ENCODE measurements at places on chromosomes 4 and X. TPM values are rescaled to one million over a fixed set of nuclear protein-coding genes. Genes with fewer than 3 reads are reported as not detected.

GRCh38 chr4:110139111-110139510 lies 59.3 kb downstream of the ELOVL6 start:
- no peak for DNase-seq

DNA sequence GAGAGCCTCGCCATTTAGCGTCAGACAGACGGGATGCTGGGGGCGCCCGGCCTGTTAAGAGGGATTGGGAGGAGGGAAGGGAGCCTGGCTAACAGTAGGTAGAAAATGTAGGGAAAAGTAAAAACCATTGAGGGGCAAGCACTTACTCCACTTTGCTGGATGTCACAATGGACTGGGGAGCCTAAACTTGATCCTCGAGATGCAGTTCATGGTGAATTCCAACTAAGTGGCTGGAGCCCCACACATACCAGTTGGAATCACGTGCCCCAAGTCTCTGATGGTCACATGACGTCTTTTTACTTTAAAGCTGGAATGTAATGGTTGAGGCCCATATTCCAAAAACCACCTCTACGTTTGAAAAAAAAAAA lies 1.5 kb downstream of the PLS3 start:
- DNase-seq: no peak

Gene ARAP2
- 5.0 TPM for polyA plus RNA-seq

GRCh38 chr4:144721994-144722393 lies 76.0 kb downstream of the HHIP start:
- DNase-seq: no peak

DNA sequence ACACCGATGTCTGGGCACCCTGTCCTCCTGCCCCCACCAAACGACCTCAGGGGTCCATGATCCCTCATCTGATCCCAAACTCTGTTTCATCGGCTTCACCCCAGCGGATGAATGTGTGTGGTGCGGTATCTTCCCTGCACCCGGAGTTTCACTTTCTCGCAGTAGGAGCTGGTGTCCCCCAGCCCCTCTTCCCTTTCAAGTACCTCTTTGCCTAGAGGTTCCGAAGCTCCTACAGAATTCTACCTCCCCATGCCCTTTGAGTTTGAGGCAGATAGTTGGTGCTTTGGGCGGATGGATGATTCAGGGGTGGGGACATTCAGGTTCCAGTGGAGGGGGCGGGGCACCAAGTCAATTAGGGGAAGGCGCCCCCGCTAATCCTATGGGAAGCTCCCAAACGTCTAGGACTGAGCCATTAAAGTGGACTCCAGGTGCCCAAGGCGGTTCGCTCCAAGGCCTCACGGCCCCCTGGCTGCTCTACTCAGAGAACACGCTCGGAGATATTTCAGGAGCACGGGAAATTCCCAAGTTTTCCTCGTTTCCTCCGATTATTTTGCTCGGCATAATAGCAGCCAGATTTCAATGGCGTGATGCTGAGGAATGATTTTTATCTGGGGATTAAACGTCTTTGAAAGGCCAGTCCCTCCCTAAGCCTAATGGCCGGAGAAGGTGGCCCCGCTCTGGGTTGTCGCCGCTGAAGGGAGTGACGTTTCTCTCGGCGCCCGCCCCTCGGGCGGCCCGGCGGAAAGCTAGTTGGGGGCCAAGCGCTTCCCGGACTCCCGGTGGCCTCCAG lies 1.3 kb downstream of the MSX1 start:
- no peak for DNase-seq

Gene ITGB1BP2
- 2.6 TPM for polyA plus RNA-seq

Gene SLC26A1
- polyA plus RNA-seq: 5.2 TPM

- DNase-seq: no peak
Measured at GRCh38 chrX:31506360-31506759, 434.5 kb upstream of the FTHL17 start.

Gene CHRNA9
- not detected for polyA plus RNA-seq

Gene ATP1B4
- 0.33 TPM for polyA plus RNA-seq

Gene CENPC
- polyA plus RNA-seq: 39.2 TPM

DNA sequence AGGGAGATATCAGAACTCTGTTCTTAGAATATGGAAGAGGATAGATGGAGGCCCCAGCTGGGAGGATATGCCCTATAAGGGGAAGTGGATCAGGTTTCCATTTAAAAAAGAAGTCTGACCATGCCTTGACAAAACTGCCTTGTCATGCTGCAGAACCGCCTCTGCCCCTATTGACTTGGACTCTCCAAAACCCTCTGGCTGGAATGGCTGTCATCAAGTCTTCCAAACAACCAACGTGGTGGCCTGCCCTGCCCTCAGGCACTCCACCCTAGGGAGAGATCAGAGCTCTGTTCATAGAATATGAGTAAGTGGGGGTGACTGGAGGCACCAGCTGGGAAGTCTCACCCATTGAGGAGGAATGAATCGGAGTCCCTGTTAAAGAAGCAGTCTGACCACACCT lies 114.9 kb downstream of the VSIG4 start:
- no peak for DNase-seq

Gene SOX3
- polyA plus RNA-seq: 0.15 TPM

DNA sequence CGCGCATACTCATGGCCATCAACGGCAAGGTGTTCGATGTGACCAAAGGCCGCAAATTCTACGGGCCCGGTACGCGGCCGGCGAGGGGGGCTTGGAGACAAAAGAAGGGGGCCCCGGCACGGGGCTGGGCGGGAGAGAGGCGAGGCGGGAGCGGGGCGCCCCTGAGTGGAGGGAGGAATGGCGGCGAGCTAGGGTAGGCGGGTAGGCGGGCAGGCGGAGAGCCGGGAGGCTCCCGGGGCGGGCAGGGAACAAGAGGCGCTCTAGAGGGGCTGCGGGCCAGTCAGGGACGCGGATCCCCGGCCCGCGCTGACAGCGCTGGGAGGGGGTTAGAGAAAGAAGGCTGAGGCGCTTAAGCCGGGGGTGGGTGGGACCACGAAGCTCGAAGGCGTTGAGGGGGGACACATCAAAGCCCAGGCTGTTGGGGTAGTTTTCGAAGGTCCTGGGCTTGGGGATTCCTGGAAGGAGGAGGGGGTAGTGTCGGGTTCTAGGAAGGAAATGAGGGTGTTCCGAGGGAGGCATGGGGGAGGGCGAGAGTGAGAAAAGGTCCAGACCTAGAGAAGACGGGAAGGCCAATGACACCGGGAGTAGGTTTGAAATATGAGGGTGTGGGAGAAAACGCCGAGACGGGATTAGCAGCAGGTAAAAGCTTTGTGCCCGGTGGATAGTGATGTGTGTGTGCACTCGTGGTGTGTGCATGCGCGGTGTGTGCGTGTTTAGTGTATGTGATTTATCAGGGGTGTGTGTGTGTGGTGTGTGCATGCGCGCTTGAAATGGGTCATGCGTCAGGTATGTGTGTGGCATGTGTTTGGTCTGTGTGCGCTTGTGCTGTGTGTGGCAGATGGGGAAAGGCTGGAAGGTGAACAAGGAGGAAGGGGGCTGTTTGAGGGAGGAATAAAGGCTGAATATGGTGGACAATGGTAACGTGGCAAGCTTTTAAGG lies 807 bp downstream of the PGRMC1 start:
- DNase-seq: peak; percentile 20

DNA sequence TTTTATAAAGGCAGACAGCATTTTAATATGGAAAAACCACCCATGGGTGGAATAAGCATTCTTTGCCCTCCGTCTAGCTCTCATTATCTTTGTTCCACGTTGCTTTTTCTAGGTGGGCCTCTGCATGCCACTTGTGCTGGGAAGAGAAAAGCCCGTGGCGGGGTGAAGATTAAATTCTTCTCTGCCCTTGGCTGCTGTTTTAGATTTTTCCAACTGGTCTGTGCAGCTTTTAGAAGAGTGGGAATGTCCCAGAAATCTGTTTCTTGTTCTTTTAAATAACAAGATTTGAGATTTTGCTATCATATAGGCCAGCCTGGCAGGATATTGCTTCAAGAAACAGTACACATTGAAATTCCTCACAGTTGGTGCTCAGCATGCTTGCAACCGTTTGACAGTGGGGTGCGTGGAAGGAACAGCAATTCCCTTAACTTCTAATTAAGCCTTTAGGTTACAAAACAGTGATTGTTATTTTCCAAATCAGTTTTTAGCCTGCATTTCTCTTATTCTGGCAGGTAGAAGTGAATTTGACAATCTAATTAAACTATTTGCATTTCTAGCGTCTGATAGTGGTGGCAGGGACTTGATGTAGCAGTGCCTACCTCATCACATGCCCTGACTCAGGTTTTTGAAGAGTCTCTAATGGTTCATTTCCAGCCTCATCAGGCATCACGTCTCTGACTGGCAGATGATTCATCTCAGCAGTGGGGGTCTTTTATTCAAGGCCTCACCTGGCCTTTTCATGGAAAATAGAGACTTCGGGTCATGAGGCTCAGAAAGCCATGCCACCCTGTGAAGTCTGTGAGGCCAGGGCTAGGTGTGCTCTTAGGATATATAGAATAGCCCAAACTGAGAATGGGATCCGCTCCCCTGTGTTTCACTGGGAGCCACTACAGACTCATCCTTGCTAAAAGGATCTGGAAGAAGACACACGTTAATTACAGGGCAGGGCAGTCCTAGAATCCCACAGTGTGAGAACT lies 50.8 kb downstream of the PPEF1 start:
- DNase-seq: no peak

GRCh38 chrX:109270580-109271484 lies 211.1 kb downstream of the GUCY2F start:
- no peak for DNase-seq

Gene LRIT3
- 0.64 TPM for polyA plus RNA-seq

Gene SYP
- 2.8 TPM for polyA plus RNA-seq

Gene F11
- 0.87 TPM for polyA plus RNA-seq

GRCh38 chr4:61149278-61149677 lies 50.8 kb upstream of the ADGRL3 start:
- DNase-seq: no peak

Gene SLC10A4
- 0.37 TPM for polyA plus RNA-seq

DNA sequence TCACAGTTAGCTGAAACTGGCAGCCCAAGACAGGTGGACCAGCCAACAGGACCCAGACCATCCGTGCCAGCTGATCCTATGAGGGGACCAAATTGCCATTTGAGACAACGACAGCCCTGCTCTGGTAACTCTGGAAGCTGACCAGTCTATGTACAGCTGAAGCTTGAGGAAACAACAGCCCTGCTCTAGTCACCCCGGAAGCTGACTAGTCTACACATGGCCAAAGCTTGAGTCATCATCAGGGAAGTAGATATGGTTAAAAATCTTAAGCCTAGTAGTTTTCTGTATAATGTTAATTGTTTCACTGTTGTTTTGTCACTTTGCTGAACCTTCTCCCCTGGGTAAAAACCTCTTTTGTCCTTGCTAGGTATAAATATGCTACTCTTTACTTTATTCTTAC lies 905.4 kb upstream of the NDST4 start:
- DNase-seq: no peak

- no peak for DNase-seq
Measured at GRCh38 chr4:151718984-151719955, 41.5 kb downstream of the GATB start.

DNA sequence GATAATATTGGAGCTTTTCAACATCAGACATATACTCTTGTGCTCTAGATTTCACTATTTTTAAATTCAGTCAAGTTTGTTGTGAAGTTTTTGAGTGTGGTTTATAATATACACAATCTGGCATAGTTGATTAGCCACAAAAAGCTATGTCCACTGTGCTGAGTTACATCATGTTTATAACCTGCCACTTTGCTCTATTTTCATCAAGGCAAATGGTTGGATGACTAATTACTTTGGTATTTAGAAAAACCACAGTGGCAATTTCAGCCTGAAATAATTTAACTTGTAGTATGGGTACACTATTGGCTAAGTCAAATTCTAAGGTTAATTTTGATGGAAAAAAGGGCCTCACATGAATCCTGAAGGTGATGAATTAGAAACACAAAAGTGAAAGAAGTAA lies 262.6 kb downstream of the C4orf33 start:
- DNase-seq: no peak

Gene FOXR2
- not detected for polyA plus RNA-seq

DNA sequence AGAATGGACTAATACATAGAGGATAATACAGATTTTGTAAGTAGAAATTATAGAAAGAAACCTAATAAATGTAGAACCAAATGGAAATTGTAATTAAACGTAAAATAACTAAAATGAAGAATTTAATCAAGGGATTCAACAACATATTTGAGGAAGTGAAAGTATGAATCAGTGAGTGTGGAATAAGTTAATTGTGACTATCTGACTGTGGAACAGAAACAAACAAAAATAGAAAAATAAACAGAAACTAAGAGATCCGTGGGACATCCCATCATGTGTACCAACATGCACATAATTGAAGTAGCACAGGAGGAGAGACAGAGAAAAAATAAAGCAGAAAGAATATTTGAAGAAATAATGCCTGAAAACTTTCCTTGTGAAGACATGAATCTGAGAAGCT lies 208.6 kb upstream of the TACR3 start:
- DNase-seq: no peak

Gene ZNF157
- polyA plus RNA-seq: 0.86 TPM

DNA sequence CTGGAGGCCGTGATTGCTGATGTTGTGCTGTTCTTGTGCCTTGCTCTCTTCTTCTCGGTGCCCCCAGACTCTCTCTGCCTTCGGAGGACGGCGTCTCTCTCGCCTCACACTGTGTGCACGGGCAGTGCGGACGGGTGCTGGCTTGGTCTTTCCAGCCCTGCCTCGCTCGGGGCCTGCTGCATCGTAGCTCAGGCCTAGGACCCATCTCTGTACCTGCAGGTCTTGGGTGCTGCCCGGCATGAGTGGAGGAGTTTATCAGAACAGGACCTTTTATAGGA lies 18.2 kb downstream of the RGS12 start:
- no peak for DNase-seq

- DNase-seq: no peak
Measured at GRCh38 chr4:162700815-162701361, 465.8 kb downstream of the NAF1 start.

Gene KDM6A
- 49.6 TPM for polyA plus RNA-seq

Gene PAGE2B
- polyA plus RNA-seq: not detected

- DNase-seq: no peak
Measured at GRCh38 chr4:145720656-145721055, 40.7 kb downstream of the C4orf51 start.

Gene CENPVL3
- polyA plus RNA-seq: 0.08 TPM

Gene SPACA5
- not detected for polyA plus RNA-seq

Gene CT45A1
- 7.7 TPM for polyA plus RNA-seq

Gene PRRG3
- 8.2 TPM for polyA plus RNA-seq

GRCh38 chr4:26176598-26177149 lies 144.1 kb upstream of the RBPJ start:
- no peak for DNase-seq

DNA sequence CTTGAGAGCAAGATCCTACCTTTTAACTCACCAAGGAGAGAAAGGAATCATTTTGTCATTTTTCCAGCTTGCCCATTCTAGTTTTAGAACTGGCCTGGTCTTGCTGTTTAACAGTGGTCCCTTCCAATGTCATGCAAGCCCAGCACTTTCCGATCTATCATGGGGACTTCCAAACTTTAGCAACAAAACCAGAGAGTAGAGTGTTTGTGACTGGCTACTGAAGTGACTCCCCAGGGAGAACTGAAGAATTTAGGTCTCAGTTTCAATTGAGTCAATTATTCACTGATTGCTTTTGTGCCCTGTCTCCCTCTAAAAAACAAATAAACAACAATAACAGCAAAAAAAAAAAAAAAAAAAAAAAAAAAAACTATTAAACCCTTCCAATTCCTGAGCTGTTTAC lies 108.3 kb downstream of the LHFPL1 start:
- no peak for DNase-seq

DNA sequence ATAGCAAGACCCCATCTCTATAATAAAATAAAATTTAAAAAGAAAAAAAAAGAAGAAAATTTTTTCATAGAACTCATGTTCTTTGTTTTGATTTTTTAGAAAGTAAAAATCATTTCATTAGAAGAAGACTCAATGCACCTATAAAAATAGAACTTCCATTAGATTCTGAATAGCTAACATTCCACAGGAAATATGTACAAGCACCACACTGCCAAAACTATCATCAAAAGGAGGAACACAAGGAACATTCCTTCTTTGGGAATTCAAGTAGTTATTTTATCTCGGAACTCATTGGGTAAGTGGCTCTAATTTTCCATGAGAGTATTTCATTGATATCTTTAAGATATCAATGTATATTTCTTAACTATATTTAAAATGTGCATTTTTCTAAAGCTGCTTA lies 157.6 kb downstream of the CAMK2D start:
- DNase-seq: no peak

All from right lung (tissue), 10 donors.